Mucosa of descending colon (tissue), 3 donors: ENCODE measurements at places on chromosomes 2 and 18. TPM values are rescaled to one million over a fixed set of nuclear protein-coding genes. Genes with fewer than 3 reads are reported as not detected.

PER2 gene
- total RNA-seq, result 22.6 TPM

NPAS2 gene
- total RNA-seq, result 42.5 TPM

LAMA3 gene
- total RNA-seq, result 62.0 TPM

TMEM200C gene
- total RNA-seq, result 2.1 TPM

DDX18 gene
- 43.1 TPM for total RNA-seq

MTIF2 gene
- total RNA-seq, result 46.8 TPM

RGPD4 gene
- total RNA-seq, result 0.13 TPM

HIBCH gene
- total RNA-seq, result 46.7 TPM
